ENCODE measurements at places on chromosomes 6 and 20.
A peak's percentile ranks its signal among the peaks of the same experiment; 100 is the strongest.

GRCh38 chr6:105791179-105791578 is 295.0 kb upstream of the PRDM1 start:
- no peak for DNase-seq

GRCh38 chr6:45076217-45076930 is 251.8 kb upstream of the RUNX2 start:
- no peak for DNase-seq

DNA sequence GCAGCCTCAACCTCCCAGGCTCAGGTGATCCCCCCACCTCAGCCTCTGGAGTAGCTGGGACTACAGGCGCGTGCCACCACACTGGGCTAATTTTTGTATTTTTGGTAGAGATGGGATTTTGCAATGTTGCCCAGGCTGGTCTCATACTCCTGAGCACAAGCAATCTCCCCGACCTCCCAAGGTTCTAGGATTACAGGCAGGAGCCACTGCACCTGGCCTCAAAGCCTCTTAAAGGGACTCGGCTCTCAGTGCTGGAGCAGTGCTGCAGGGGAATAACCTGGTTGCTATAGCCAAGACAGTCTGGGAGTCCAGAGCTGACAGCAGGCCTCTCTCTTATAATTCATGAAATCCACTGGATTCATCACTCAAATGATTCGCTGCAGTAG is 17.0 kb downstream of the GHRH start:
- DNase-seq = no peak

GRCh38 chr6:150788089-150788488 is 77.4 kb upstream of the MTHFD1L start:
- peak; percentile 23 for DNase-seq

DNA sequence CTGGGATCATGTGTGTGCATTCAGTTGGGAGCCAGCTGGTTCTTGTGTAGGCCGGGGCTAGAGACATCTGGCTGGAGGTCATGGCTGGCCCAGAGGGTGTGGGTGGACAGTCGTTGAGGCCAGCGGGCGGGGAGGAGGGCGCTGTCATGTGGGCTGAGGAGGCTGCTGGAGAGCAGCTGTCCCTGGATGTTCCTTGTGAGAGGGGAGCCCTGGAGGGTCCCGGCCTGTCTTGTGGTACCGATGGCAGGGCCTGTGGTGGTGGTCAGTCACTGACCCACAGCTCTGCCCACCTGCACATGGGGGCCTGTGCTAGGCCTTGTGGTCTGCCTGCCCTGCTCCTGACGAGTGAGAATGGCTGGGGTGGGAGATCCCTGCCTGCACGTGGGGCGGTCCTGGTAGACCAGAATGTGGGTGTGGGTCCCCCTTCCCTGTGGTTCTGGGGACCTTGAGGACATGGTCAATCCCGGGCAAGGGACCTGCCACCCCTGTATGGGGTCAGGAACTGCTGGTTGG is 1.9 kb upstream of the C20orf204 start:
- DNase-seq = no peak
